Activated T-helper 9 cell treated with anti-CD3 and anti-CD28 coated beads, Interleukin-2, amount 50 U/mL, for 16 hours (primary cell): ENCODE measurements at places on chromosomes 13 and 19.

- DNase-seq, result no peak
These were observed 513.7 kb downstream of the GPC6 start for GRCh38 chr13:93740334-93740733.

- DNase-seq, result no peak
These were observed 7.4 kb downstream of the EID2B start for GRCh38 chr19:39525205-39525604.

- DNase-seq, result no peak
These were observed 92.1 kb downstream of the GPC6 start for GRCh38 chr13:93318534-93319254.

- peak; percentile 58 for DNase-seq
These were observed 722 bp upstream of the ICAM1 start for GRCh38 chr19:10270180-10270615.

- DNase-seq, result no peak
These were observed 19.8 kb upstream of the POU2F2 start for GRCh38 chr19:42151782-42152684.

DNA sequence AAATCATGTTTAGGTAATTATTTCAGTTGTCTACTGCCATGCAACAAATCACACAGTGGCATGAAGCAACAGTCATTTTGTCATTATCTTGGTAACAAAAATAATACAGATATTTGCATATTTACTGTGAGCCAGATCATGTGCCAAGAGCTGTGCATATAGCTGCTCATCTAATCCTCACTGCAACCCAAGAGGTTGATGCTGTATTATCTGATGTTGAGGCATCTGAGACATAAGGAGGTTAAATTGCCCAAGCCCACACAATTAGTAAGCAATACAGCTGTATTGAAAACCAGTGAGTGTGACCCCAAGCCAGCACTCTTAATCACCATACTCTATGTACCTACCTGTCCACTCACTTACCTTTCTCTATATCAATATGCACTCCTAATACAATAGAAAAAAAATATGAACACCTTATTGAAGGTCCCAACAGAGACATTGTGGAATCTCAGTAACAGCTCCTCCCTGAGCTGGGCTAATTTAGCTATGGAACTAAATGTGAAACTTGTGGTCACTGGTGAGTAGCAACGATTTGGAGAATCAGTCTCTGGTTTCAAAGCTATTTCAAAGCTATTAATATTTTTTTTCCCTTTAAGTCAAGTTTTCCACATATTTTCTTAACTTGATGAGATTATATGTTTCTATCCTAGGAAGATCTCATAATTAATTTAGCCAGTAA lies 185.2 kb downstream of the KLF12 start:
- no peak for DNase-seq

- no peak for DNase-seq
These were observed 6.8 kb upstream of the UBE2L5 start for GRCh38 chr13:30415430-30416030.

DNA sequence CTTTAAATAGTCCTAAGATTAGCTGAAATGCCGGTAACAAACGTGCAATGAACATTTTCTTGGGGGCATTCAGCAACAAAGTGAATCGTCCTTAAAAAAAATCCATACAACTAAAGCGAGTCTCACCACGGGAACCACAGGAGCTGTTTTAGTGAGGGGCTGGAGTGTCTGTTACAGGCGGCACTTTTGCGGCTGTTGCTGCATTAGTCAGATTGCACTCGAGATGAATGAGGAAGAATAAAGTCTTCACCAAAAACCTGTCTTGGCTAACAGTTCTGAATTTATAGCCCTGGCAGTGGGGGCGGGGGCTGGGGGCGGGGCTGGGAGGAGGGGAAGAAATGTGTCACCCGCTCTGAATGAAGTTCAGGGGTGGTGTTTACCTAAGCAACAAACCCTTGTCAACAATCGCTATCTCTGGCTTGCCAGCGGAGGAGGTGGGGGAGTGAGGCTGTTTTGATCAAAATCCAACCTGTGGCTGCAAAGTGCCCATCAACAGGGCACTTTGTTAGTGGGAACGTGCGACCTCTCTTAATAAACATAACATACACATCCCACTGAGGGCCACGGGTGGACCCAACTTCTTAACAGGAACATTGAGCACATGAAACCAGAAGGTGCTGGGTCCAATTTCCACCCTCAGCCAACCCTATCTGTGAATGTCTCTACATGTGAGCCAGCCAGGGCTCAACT lies 44.5 kb downstream of the RFX2 start:
- peak; percentile 47 for DNase-seq

DNA sequence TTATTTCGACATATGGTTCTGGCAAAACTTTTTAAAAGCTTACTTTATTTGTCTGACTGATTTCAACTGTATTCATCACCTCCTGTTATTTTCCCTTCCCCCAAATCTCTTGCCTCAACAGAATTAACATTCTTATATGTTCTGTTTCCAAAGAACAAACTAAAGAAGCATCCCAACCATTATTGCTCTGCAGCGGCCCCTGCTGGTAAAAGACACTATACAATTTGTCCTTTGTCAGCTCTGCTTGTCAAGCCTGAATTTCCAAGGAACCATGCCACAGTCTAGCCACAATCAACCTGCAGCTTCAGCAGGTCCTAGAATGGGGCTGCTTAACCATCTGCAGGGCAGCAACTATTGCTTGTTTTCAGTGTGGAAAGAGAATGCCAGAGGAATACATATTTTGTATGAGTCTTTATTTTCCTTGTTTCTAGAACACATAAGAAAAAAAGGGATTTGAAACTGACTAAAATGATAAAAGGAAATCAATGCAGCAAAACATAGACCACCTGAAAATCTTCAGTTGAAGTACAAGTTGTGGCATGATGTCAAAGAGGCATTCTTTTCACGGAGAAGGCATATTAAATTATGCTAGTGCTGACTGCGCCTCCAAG lies 845.3 kb downstream of the DIAPH3 start:
- DNase-seq, result peak; percentile 19

GRCh38 chr19:55473225-55474012 lies 3.0 kb upstream of the ZNF628 start:
- DNase-seq, result no peak

DNA sequence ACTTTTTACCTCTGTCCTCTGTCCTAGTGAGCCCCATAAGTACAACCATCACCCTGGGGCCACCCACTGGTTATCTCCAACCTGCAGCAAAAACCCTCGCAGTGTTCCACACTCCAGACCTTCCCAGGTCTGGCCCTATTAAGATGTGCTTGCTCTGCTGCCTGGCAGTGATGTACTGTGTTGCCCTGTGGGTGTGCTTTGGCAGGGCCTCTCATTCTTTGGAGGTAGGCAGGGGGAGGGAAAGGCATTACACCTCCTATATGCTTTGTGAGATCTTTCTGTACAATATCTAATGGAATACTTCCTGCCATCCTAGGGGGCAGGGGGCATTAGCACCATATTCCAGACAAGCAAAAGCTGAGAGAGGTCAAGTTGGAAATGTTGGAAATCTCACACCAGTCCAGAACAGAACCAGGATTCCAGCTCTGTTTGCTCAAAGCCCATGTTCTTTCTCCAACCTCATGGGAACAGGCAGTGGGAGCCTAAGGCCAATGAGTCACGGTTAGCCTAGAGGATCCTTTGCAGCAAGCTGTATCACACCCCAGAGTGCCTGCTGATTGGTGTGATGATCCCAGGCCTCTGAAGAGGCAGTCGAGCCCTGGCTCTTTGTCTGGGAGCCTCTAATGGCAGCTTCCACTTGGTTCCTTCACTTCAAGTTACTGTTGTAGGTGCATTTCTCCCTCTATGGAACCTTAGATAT lies 59.7 kb upstream of the UBL3 start:
- DNase-seq, result no peak

DNA sequence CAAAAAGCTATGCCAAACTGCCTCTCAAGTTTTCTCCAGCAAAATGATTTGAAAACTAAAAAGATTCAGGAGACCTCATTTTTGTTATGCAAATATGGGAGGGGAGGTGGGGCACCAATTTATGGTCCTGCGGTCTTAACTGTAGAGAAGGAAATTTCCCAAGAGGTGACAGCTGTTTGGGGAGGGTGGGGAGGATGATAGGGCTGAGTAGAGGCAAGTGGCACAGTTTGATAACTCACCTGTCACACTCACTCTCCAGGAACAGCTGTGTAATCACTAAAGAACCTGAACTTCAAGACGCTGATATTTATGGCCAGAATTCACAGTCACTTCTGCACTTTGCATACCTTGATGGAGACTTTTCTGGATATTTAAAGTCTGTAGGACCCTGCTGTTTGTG lies 232.9 kb upstream of the STARD13 start:
- DNase-seq, result no peak

- no peak for DNase-seq
These were observed 108.9 kb downstream of the SLC7A1 start for GRCh38 chr13:29486551-29486950.

DNA sequence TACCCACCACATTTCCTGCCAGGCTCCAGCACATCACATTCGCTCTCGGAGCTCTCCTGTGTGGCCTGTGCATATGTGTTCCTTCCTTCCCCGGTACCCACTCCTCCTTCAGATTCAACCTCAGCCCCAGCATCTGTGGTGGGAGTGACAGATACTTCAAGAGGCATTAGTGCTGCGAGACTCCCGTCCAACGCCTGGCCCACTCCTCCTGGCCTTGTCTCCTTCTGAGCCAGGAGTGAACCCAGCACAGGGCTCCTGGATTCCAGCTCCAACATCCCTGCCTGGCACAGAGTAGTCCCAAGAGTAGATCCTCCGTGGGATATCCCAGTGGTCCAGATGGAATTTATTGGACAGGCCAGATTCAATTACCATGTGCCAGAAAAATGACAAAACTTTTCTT lies 55.9 kb downstream of the SACS start:
- no peak for DNase-seq

- DNase-seq, result no peak
These were observed 82.8 kb downstream of the SIPA1L3 start for GRCh38 chr19:37989855-37990254.

DNA sequence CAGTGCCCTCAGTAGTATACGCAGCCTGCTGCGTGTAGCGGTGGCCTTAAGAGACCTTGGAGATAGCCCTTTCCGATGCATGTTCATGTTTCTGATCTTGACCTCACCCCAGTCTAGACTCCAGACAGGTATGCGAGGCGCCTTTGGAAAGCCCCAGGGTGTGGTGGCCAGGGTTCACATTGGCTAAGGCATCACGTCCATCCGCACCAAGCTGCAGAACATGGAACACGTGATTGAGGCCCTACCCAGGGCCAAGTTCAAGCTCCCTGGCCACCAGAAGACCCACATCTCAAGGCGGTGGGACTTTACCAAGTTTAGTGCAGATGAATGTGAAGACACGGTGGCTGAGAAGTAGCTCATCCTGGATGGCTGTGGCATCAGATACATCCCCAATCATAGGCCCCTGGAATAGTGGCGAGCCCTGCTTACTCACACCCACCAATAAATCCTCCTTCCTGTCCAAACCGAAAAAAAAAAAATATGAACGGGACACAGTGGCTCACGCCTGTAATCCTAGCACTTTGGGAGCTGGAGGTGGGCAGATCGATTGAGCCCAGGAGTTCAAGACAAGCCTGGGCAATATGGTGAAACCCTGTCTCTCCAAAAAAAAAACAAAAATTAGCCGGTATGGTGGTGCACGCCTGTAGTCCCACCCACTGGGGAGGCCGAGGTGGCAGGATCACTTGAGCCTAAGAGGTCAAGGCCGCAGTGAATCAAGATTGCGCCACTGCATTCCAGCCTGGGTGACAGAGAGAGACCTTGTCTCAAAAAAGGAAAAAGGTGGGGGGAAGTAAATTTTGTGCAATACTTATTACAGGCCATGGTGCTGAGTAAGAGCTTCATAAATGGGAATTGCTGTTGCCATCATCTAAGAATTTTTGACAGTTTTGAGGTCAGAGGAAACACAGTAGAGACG lies 12.4 kb upstream of the CBLC start:
- DNase-seq, result no peak
